COR-L47 (cell line): ENCODE measurements at places on chromosomes 2 and 18.

DNA sequence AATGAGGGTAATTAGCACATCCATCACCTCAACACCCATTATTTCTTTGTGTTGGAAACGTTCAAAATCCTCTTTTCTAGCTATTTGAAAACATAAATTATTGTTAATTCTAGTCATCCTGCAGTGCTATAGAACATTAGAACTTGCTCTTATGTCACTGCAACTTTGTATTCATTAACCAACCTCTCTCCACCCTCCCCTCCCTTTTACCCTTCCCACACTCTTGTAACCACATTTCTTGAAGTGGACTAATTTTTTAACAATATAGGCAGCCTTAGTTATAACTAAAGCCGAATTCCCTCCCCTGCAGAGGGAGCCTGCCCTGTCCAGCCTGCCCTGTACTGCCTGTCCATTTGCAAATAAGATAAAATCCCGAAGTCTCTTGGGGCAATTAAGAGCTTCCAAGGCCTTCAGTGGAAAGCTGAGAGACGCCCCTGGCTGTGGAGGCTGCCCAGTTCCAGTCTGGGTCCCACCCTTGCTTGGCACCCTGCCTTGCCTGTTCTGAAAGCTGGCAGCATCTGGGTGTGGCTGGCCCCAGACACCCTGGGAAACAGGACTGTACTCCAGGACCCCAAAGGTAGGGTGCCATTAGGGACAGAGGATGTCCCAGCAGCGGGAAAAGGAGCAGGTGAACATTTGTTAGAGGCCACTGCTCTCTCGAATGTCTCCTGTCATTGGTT lies 65.1 kb downstream of the MEX3C start:
- DNase-seq, result no peak

DNA sequence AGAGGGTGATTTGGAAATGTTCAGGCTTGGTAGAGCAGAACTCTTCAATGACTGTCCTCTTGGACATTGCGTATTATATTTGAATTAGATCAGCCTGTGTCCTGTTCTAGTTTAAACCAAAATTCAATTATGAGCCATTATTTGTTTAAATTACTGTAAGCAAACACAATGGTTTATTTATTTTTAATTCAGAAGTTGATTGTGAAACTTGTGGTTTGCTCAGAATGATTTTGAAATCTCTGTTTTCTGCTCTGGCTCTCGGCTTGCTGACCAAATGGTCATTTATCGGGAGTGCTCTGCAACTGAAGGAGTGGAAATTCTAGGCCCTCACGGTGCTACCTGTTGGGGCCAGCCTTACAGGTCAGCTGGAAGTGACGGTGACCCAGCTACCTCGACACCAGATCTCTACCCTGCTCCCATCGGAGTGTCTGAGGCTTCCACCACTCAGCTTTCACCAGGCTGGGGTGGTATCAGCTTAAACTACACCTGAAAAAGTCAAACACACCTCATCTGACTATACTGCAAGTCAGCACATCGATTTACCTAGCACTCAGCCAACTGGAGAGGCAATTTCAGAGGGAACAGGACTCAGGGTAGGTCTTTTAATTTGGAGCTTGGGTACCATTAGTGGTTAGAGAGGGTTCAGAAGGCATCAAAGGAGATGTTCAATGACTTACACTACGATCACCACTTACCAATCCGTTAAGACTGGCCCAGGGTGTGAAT lies 36.8 kb upstream of the GPD2 start:
- DNase-seq, result no peak

DNA sequence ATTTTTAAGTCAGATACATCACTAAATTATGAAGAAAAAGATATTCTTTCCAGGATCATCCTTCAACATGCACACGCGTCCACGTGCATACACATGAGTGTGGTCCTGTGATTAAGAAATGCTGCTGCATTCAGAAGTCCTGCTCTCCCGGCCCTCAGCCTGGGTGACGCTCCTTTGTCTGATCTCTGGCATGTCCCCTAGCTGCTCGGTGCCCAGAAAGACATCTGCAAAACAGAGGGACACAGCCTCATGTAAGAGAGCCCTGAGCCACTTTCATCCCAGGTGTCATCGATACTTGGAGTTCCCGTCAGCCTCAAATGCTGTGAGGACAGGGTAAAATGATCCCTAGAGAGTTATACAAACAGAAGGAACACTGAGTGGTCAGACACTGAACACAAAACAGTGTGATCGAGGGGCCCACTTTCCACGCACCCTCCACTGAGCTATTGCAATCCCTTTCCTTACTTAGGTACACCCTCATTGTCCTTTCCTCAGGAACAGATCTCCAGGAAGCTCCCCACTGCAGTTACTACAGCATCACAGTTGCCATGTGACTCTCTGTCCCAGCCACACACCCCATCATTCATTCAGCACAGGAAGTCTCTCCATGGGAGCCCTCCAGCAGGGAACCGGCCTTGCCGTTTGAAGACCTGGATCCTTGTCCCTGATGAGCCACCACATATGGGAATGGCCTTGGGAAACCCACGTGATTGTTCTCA lies 32.1 kb downstream of the CRACDL start:
- no peak for DNase-seq

DNA sequence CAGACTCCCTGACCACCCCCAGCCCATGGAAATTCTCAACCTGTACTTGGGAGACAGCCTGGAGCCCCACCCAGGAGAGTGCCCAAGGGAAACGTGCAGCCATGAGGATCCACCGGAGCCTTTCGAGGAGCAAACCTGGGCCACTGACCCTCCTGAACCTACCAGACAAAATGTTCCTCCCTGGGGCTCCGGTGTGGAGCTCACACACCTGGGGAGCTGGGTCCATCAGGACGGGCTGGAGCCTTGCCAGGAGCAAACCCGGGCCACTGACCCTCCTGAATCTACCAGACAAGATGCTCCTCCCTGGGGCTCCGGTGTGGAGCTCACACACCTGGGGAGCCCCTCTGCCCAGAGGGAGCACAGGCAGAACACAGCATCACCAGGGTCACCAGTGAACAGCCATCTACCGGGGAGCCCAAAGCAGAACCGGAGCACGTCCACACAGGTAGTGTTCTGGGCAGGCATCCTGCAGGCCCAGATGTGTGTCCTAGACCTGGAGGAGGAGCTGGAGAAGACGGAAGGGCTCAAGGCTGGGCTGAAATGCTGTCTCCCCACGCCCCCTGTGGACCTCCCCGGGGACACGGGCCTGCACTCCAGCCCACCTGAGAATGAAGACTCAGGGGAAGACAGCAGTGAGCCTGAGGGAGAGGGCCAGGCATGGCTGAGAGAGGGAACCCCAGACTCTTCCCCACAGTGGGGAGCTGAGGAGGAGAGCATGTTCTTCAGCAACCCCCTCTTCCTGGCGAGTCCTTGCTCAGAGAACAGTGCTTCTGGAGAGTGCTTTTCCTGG lies 8.9 kb downstream of the PSD4 start:
- no peak for DNase-seq

GRCh38 chr2:190841707-190842505 lies 38.7 kb upstream of the GLS start:
- no peak for DNase-seq

DNA sequence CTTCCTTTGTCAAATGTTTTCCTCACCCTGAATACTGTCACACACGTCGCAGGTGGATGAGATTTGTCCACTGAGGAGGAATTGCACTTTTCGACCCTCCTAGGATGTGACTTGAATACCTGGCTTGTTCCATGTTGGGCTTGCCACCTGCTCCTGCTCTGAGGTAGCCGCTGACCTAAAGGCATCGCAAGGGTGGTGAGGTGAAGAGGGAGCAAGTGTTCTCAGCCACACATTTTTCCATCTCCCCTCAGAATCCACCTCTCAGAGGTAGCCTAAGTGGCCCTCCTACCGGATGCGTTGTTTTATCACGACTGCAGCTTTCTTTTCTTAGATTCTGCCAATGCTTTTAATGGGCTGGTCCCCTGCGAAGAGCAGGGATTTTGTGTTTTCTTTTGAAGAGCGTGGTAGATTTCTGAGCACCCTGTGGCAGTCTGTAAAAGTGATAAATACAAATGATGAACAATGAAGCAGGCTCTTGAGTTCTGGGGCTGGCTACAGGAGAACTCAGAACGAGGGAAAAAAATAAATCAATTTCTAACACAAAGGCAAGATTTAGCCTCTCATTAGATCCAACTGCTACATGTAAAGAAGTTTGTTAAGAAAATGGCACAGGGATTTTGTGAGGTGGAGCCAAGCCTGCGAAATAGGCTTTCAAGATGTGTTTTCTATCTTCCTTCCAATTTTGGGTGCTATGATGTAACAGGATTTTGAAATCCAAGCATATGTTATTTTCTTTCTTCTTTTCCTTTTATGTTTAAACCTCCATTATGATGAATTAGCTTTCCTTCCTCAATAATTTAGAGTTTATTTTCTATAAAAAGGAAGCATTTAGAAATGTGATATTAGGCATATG lies 386.7 kb downstream of the TGIF1 start:
- DNase-seq, result no peak

GRCh38 chr18:26002375-26002910 lies 88.0 kb downstream of the SS18 start:
- no peak for DNase-seq

DNA sequence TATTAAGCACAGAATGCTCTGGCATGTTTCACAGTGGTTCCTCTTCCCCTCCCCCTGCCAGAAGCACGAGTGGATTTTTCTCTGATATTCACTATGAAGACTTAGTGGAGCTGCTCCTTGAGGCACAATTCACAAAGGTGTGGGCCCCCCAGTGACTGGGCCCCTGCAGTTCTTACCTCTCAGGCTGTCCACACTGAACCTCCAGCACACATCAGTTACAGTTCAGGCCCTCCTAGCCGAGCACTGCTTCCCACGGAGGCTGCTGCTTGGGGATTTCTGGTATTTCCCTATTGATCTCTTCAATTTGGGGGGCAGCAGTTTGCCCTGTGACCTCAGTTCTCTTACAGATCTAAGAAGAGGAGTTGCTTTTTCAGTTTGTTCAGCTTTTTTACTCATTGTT lies 236.1 kb downstream of the SH3RF3 start:
- no peak for DNase-seq
